T-helper 22 cell (primary cell): ENCODE measurements at places on chromosomes 1 and 21.

- DNase-seq: no peak
Measured at GRCh38 chr1:185154912-185155513, 1.7 kb downstream of the TRMT1L start.

DNA sequence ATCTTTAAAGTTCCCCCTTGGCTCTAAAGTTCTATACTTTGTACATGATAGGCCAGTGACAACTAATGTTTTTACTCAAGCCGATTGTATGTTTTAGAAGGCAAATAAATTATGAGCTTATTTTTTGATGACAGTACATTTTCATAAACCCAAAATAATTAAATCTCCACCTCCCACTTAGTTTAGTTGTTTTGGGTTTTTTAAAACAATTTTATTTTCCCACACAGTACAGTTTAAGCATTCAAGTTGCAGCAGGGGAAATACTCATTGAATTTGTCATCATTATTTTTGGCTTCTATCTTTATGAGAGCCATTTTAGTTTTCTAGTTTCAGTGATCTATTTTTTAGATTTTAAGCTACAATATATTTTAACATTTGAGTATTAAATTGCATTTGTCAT lies 93.6 kb downstream of the OLFML2B start:
- DNase-seq: no peak

GRCh38 chr1:206706298-206706791 lies 21.6 kb downstream of the MAPKAPK2 start:
- no peak for DNase-seq

DNA sequence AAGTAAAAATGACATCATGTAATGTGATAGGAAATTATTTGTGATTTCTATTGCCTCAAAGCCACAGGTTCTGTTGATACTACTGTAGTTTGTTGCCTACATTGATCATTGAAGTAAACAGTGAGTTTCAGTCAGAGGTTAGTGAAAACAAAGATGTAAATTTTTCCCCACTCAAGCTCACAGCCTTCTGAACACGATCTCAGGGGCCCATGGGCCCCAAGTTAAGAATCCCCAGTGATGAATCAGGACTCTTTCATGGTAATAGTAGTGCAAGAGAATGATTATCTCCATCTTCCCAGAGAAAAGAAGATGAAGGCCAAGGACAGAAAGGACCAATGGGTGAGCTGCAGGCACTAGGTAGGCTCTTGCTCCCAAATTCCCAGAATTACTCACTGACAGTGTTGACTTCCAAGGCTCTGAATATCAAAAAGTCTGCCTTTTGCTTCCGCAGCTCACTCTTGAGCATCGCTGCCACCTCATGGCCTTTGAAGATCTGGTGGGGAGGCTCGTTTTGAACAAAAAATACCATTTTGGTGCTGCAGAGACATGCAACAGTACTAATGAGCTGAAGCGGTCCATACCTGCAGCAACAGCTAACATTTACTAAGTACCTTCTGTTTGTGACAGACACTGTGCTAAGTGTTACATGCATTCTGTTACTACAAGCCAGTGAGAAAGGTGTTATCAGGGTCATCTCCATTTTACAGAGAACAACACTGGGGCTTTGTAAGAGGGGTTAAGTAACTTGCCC lies 113.3 kb downstream of the KIAA0319L start:
- DNase-seq: no peak

GRCh38 chr1:215970406-215970805 lies 403.3 kb downstream of the KCTD3 start:
- DNase-seq: no peak

- DNase-seq: no peak
Measured at GRCh38 chr21:34128674-34129038, 55.3 kb downstream of the MRPS6 start.

DNA sequence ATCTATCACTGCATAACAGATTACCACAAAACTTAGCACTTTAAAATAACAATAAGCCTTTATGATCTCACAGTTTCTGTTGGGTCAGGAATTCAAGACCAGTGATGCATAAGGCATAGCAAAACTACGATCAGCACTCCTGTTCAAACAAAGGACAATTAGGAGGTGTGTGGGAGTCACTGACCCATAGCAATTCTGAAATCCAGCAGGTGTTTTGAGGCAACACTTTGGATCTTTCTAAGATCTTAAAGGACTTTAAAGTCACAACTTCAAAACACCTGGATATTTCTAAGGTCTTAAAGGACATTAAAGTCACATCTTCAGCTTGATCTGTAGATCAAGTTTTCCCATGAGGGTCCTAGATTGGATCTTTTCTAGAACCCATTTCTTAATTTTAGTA lies 35.3 kb downstream of the AKT3 start:
- DNase-seq: no peak

DNA sequence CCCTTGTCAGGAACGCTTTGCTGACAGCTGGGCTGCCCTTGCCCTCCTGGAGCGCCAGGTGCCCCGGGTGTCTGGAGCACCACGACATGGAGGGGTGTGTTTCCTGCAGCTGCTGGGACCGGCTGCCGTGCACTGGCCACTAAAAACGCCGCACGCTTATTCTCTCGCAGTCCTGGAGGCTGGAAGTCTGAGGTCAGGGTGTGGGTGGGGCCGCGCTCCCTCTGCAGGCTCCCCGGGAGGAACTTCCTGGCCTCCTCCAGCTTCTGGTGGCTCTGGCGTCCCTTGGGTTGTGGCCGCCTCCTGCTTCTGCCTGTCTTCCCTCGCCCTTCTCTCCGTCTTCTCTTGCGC lies 28.0 kb upstream of the PLCH2 start:
- DNase-seq: no peak

DNA sequence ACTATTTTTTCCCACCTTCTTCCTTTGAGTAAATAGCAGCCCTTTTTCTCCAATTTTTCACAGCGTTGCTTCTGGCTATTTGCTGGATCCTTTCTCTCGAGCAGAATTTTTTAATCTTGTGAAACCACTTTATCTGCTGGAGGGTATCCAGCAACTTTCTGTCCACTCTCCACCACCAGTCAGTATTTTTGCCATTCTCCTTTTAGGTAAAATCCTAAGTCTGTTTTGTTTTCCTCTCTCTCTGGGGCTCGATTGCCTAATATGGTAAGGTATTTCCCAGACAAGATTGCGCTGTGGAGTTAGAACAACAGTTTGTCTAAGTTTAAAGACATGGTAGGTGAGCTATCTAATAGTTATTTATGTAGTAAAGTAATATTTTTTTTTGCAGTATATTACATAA lies 156.9 kb downstream of the PPP1R12B start:
- no peak for DNase-seq

DNA sequence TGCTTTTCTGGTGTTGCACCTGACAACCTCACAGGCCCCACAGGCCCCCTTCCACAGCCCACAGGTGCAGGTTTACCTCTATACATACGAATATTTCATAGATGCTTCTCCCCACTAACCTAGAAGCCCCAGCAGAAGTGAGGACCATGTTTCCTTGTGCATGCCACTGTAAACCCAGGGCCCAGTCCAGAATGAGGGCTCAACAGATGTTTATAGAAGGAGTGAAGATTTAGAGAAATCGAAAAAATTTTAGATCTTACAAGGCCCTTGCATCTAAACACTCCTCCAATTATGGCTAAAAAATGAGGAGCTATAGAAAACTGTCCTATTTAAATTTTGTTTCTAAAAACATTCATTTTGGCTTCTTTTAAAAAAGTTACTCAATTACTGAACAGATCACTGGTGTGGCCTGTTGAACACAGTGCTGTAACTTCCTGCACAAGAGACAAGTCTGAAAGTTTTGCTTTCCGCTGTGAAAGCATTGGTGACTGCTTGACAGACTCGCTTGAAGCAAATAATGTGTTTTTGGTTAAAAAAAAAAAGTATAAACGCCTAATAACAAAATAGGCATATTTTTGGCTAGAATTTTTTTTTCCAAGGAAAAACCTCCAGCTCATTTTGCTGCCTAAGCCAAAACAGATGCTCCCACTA lies 1.2 kb downstream of the ABCB10 start:
- no peak for DNase-seq

- no peak for DNase-seq
Measured at GRCh38 chr1:18654599-18654998, 24.0 kb downstream of the PAX7 start.

DNA sequence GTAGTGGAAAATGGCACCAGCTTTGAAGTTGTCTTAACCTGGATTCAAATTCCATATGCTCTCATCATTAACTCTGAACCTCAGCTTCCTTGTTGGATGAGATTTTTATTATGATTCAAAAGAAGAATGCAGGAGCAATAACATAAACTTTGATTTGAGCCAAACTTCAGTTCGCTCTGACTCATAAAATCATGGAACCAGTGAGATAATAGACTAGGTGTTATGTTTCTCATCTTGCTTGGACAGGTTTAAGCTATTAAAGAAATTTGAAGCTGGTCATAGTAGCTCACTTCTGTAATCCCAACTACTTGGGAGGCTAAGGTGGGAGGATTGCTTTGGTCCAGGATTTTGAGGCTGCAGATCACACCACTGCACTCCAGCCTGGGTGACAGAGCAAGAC lies 172.8 kb downstream of the CLEC20A start:
- DNase-seq: no peak

DNA sequence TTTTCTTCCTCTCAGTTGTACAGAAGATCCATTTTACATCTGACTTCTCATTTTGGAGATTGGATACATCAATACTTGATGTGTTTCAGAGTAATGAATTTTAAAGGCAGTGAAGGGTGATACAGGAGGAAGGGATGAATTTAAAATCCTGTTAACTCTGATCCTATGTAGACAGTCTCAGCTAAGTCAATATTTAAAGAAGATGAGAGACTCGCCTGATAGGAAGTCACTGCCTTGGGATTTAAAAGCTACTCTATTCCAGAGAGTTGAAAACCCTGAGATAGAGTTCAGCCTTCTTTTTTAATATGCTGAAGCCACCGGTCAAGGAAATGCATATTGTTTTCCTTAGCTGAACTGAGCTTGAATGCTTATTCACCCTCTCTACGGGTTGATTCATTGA lies 42.7 kb downstream of the HUNK start:
- DNase-seq: no peak

DNA sequence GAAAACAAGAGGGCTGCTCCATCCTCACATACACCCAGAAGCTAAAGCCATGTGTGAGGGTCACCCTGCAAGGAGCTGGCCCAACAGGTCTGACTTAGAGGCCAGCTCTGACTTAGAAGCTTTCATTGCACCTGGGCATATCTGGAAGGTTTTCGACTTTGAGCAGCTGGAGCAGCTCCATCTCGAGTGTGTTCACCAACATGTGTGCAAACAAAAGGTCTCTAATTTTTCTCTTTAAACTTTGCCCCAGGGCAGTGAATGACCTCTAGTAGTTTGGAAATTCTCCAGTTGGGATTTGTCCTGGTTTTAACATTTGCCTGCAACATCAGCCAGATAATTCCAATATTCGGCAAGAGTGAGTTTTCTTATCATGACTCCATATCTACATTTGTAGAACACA lies 108.3 kb downstream of the TNR start:
- DNase-seq: no peak

- DNase-seq: no peak
Measured at GRCh38 chr1:48344373-48344772, 121.9 kb downstream of the SLC5A9 start.

GRCh38 chr1:229229137-229229720 lies 41.7 kb upstream of the RAB4A start:
- DNase-seq: no peak

- DNase-seq: no peak
Measured at GRCh38 chr1:35622510-35623178, 18.7 kb downstream of the PSMB2 start.

GRCh38 chr21:46442938-46443337 lies 15.8 kb upstream of the DIP2A start:
- DNase-seq: no peak

DNA sequence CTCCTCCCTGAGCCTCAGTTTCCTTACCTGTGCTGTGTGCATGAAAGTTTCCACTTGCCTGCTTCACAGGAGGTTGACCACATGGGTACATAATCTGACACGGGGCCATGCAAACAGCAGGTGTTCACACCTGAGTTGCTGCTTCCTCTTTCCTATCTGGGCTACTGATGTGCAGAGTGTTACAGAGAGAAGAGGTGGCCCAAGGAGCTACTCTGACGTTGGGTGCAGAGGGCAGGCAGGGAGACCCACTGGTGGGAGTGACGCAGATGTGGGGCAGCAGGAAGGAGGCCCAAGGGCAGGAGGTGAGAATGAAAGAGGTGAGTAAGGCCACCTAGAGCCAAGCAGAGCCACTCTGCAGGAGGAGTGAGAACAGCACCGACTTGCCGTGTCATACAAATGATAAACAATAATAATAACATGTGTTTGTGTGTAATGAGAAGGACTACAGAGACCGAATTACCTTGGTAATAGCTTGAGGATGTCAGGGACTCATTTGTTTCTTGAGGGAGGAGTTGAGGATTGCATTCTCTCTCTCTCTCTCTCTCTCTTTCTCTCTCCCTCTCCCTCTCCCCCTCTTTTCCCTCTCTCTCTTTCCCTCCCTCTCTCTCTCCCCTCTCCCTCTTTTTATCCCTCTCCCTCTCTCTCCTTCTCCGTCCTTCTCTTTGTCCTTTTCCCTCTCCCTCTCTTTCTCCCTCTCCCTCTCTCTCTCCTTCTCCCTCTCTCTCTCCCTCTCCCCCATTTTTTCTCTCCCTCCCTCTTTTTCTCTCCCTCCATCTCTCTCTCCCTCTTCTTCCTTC lies 87.4 kb upstream of the IGSF21 start:
- no peak for DNase-seq

DNA sequence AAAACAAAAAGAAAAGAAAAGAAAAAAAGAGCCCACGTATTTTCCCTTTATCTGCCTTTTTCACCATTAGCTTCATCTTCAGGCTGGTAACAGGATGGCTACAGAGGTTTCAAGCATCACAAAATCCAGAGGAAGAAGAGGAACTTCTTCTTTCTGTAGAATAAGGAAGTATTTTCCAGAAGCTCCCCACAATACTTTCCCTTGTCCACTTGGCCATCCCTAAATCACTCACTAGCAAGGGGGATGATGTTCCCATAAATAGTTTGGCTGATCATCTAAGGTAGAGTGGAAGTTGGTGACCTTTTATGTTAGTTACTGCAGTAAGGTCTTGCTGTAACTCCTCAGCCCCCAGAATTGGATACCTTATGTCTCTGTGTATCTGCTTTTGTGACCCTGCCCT lies 45.1 kb upstream of the RNF11 start:
- DNase-seq: no peak

- no peak for DNase-seq
Measured at GRCh38 chr1:241636291-241636690, 3.9 kb downstream of the CHML start.

- DNase-seq: no peak
Measured at GRCh38 chr1:11528611-11529261, 49.8 kb downstream of the DISP3 start.
